Stimulated activated CD8-positive, alpha-beta memory T cell treated with anti-CD3 and anti-CD28 coated beads, Interleukin-4, amount 100 ng/mL, for 1 hour (primary cell): ENCODE measurements at places on chromosomes 4 and X.

DNA sequence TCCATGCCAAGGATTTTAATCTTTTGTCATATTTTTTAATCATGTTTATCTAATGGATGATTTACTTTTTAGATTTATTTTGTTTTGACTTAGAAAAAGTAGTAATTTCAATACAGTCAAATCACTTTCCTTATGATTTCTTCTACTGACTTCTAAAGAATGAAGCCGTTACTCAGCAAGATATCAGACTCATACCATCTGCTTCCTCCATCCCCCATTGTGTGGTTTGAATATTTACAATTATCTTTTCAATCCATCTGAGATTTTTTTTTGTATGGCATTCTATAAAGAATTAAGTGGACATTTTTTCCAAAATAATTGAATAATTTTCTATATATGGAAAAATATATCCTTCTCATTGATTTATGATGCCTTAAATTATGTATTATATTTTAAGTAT, 565.4 kb upstream of the ATOH1 start:
- DNase-seq, result no peak

DNA sequence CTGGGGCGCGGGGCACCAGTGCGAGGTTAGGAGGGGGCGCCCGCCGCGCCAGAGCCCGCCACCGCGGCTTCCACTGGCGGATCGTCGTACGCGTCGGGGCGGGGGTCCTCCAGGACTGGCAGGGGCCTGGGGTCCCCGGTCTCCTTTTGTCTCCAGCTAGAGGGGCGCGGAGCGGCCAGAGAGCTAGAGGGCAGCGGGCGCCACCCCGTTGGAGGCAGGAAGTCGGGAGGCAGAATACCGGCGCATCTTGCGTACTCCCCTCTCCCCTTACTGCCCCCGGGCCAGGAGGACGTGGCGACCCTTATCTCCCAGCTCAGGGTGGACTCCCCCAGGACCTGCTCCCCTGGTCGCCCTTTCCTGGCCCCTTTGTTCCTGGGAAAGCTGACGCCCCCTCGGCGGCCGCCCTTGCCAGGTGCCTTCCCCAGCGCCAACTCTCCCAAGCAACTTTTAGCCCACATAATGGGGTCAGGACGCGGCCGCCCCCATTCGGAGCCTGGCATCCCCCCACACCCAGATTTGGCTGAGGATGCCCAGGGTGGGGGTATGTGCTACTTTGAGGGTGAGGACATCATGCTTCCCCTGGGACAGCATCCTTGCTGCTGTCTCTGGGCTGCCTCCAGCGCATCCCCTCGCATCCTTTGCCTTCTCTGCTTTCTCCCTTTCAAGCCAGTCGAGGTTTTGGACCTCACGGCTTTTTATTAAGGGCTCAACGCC, 933 bp downstream of the CNKSR2 start:
- no peak for DNase-seq

DNA sequence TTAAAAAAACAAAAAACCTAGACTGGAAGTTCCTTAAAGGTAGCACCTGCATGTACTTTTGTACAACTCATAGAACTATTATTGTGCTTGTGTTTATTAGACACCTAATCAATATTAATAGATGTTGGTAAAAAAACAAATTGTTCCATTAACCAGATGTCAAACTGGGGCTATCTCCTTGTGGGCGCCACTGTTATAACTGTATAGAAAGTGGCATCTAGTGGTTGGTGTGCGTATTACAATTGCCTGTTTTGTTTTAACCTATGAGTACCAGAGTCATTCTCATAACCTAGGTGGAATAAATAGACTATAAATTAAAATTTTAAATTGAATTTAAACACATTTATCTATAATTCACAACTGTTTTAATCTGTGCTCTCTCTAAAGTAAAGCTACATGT, 97.4 kb downstream of the COL4A5 start:
- DNase-seq, result no peak

DNA sequence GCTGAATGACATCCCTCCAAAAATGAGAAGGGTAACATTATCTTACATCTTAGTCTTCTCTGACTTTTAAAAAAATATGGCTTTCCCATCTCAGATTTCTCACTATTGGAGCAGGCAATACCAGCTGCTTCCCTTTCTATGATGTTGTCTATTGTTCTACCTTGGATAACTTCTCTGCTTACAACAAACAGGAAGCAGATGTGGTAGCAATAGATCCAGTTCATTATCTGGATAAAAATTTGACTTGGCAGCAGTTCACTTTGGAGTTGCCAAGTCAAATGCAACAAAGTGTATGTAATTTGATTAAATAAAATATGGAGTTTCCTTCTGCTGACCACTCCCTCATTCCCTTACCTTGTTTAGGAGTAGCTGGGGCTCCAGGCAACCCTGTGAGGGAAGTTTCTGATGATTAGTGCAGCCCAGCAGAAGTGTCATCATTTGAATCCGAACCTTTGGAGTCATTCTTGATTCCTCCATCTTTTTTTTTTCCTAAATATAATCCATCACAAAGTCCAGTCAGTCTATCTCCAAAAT, 72.0 kb upstream of the GPRIN3 start:
- no peak for DNase-seq

GRCh38 chrX:130139474-130140201, 26.0 kb downstream of the AIFM1 start:
- DNase-seq, result no peak

DNA sequence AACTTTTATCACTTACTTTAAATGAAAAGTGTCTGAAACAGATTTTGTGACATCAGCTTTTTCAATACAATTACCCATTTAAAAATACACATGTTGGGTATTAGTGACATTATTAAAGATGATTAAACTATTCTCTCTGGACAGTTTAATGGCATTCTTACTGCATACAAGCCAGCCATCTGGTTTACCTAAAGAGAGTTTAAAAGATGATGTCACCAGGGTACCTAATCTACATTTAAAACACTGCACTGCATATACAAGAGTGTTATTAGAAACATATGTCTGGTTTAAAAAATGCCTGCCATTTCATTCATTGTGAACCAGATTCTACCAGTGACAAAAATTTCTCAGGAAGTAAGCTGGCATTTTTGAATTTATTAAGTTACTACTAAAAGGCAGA, 919.1 kb downstream of the ADGRL3 start:
- DNase-seq, result no peak
